Neural progenitor cell (in vitro differentiated cells): ENCODE measurements at places on chromosomes 2 and 18. TPM values are rescaled to one million over a fixed set of nuclear protein-coding genes. Genes with fewer than 3 reads are reported as not detected.

The UCN gene
- 0.56 and 1.2 TPM in 2 replicates for total RNA-seq

The SERPINB3 gene
- not detected in 2 replicates for total RNA-seq

The FHOD3 gene
- total RNA-seq, result 69.7 and 70.2 TPM in 2 replicates

The COX5B gene
- 148 and 181 TPM in 2 replicates for total RNA-seq

The RAB6C gene
- 0.07 TPM in 1 of 2 replicates, not detected in the other for total RNA-seq

GRCh38 chr2:157497638-157498314 lies 53.9 kb upstream of the CYTIP start:
- no peaks in the 10 kb centered on the region for H3K36me3 ChIP-seq
- no peaks in the 10 kb centered on the region for H3K4me1 ChIP-seq
- no peaks in the 10 kb centered on the region for H3K27me3 ChIP-seq
- DNase-seq, result peak; percentile 65
- no peak overlapping the region for H3K4me3 ChIP-seq
- no peak overlapping the region for H3K27ac ChIP-seq

DNA sequence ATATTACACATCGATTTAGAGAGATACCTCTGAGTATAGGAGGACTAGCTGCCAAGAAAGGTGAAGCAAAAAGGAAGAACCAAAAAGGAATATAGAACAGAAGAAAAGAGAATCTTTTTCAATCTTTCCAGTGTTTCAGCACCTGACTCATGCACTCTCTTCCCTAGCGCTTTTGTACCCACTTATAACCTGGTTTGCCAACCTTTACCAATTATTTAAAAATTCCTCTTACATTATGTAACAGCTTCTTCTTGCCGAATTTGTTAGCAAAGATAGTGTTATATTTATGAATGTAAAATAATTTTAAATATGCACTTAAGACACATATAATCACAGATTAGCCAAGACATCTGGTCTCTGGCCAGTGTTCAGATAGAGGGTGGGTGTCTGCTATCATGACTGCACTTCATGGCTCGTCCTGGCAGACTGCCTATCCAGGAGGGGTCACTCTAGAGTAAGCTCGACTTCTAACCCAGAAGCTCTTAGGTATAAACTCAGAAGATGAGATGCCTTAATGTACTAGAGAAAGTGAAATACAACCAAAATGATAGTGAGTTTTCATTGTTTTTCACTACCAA lies 122.9 kb downstream of the ATAD2B start:
- no peak overlapping the region for H3K27ac ChIP-seq
- no peaks in the 10 kb centered on the region for H3K4me1 ChIP-seq
- H3K4me3 ChIP-seq, result no peak overlapping the region
- DNase-seq, result peak; percentile 37
- H3K36me3 ChIP-seq, result peaks cover 5% of the 10 kb centered on the region

GRCh38 chr2:233124421-233125080 lies 64.4 kb downstream of the INPP5D start:
- no peaks in the 10 kb centered on the region for H3K27me3 ChIP-seq
- DNase-seq, result no peak
- H3K4me3 ChIP-seq, result no peak overlapping the region

DNA sequence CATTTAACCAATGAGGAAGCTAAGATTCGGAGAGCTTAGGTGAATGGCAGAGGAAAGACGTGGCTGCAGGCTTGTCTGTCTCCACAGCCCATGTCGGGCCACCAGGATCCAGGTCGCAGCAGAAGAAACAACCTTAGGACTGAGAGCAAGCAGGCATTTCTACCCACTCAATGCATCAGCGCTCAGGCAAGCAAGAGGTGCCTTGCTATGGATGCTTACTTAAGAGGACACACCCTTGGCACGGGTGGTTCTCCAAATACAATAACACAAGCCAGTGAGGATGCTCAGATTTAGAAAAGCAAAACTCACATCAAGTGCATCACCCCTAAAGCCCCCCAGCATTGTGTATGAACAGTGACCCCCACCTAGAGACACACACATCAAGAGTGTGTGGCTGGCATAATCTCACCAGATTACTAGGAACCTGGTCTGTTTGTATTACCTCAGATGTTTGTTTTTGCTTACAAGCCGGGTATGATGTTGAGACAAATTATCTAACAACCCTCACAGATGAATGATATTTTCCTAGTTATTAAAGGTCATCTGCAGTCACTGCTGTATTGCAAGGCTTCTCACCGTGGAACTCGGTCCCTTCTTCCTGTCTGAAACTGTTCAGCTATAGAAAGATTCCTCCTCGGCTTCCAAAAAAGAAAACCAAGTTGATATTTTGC lies 34.2 kb upstream of the NPAS2 start:
- no peaks in the 10 kb centered on the region for H3K27me3 ChIP-seq
- no peak overlapping the region for H3K27ac ChIP-seq
- DNase-seq, result no peak
- H3K36me3 ChIP-seq, result no peaks in the 10 kb centered on the region
- H3K4me3 ChIP-seq, result no peak overlapping the region

DNA sequence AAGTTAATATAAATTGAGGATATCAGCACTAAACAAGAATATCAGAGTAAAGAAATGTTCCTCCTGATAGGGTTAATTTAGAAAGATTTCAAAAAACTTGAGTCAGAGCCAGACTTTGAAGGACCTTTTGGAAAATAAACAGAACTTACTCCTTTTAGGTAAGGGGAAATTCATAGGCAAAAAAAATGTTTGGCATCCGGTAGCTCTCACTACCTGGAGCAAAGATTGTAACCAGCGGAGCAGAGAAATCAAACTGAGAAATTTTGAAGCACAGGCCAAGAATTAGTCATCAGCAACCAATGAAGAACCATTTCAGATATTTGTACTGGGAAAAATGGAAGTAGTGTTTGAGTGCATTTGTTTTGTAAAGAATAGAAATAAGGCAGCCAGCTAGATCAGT lies 113.0 kb downstream of the ICA1L start:
- no peak overlapping the region for H3K27ac ChIP-seq
- H3K4me3 ChIP-seq, result no peak overlapping the region
- peaks cover 9% of the 10 kb centered on the region for H3K36me3 ChIP-seq
- H3K27me3 ChIP-seq, result no peaks in the 10 kb centered on the region

DNA sequence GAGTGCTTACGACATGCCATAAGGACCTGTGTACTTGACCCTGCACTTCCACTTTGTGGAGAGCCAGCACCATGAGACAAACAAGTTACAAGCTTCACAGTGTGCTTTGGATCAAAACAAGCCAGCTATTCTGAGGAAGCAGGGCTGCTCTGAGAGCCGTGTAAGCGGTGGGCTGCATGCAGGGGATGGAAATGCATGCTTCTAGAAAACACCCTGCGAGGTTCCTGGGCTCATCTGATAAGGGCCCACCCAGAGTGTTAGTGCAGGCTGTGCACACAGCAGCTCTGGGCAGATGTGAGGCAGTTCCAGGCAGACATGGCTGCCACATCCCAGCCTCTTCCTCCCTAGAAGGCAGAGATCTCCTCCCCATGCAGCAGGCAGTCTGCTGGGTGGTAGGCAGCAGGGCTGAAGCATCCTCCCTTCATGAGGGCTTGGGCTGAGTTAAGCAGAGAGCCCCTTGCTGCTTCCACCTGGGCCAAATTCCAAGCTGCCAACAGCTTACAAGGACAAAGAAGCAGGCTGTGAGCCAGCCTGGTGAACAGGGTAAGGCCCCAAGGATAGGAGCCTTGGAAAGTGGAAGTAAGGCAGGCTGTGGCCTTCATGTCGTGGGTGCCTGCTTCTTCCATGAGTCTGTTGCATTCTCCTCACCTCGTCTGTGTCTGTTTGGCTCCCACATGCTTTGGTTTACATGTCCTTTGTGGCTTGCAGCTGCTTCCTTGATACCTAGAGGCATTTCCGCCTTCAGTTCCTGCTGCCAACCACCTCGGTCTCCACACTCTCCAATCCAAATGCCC lies 7.7 kb downstream of the PSD4 start:
- H3K36me3 ChIP-seq, result no peaks in the 10 kb centered on the region
- no peak overlapping the region for H3K27ac ChIP-seq
- H3K4me3 ChIP-seq, result no peak overlapping the region

DNA sequence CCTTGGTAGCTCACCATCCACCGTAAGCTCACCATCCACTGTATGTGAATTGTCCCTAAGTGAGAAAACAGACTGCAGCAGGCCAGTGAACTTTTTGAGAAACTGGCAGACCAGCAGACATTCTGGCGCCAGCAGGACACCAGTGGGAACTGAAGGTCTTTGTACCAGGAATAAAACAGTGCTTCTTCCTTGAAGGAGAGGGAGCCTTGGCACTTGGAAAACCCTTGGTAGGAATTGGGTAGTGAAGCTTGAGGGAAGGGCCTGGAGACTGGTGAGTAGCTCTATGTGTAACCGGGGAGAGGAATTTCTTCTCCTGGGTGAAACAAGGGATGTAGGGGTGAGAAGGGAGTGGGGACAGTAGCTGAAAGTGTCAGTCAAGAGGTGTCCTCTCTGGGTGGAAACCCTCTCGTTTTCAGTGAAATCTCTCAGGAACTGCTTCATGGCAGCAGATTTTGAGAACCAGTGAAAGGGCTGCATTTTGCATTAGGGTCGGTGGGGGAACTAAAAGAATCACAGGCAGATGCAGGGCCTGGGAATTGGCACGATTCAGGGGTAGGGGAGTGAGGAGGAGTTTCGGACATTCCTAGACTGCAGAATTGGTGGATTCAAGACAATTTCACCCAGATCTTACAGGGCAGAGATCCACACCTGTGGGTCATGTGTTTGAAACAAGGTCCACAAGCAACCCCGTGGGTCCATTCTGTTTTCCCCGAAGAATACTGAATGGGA lies 131.5 kb upstream of the DLX2 start:
- no peak overlapping the region for H3K27ac ChIP-seq
- H3K27me3 ChIP-seq, result peaks cover 48% of the 10 kb centered on the region
- no peak for DNase-seq
- peak overlapping the region; percentile 57 for H3K4me3 ChIP-seq
- no peaks in the 10 kb centered on the region for H3K36me3 ChIP-seq
- peaks cover 23% of the 10 kb centered on the region for H3K4me1 ChIP-seq

DNA sequence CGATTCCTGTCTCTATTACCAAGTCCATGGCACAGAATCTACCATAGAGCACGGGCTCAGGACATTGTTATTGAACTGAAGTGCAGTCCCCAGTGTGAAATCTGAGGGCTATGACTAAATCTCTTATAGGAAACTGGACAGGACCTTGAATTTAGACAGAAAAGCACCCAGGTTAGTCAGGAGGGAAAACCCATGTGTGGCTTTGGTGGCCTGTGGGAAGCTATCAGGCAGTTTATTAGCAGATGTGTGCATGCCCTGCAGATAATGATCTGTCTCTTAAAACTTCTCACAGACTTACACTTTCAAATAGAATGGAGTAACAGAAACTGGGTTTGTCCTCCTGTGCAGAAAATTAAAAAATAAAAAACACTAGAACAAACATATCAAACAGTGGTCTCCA lies 610.0 kb upstream of the RAB6C start:
- no peaks in the 10 kb centered on the region for H3K27me3 ChIP-seq
- H3K27ac ChIP-seq, result no peak overlapping the region
- DNase-seq, result no peak
- no peak overlapping the region for H3K4me3 ChIP-seq
- H3K36me3 ChIP-seq, result no peaks in the 10 kb centered on the region

GRCh38 chr2:120310136-120310535 lies 35.8 kb upstream of the INHBB start:
- DNase-seq, result no peak
- H3K4me1 ChIP-seq, result peaks cover 4% of the 10 kb centered on the region
- no peak overlapping the region for H3K4me3 ChIP-seq
- H3K27ac ChIP-seq, result no peak overlapping the region
- no peaks in the 10 kb centered on the region for H3K36me3 ChIP-seq

GRCh38 chr2:110770959-110771431 lies 38.6 kb downstream of the ACOXL start:
- no peak for DNase-seq
- H3K27ac ChIP-seq, result no peak overlapping the region
- no peaks in the 10 kb centered on the region for H3K36me3 ChIP-seq
- H3K27me3 ChIP-seq, result peaks cover 31% of the 10 kb centered on the region
- H3K4me3 ChIP-seq, result no peak overlapping the region

- no peaks in the 10 kb centered on the region for H3K27me3 ChIP-seq
- DNase-seq, result no peak
- H3K27ac ChIP-seq, result no peak overlapping the region
- no peaks in the 10 kb centered on the region for H3K36me3 ChIP-seq
Measured at GRCh38 chr2:41000906-41001305, 549.0 kb upstream of the SLC8A1 start.

DNA sequence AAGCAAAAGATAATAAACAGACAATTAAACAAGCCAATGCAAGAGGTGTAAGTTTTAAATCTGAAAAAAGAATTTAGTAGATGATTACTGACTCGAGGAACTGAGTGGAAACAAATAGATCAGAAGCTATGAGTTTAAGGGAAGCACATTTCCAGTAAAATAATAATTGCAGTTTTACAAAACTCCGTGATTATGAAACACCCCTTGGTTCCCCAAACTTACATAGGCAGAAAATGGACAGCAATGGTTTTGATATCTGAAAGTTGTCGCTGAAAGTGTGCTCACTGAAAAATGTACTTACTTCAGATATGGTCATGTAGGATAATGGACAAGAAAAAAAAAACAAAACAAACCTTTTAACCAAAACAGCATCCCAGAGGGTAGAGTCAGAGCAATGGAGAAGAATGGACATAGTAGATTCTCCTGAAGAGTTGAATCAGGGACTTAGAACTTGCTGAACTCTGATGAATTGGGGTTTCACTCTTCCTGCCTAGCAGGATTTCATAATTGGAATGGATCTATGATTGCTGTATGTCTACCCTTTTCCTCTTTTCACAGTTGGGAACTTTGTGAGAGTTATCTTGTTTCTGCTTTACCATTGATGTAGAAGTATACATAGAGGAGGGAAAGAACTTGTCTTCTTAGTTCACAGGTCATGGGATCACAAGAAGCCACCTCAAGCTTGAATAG lies 305.6 kb upstream of the ZEB2 start:
- no peaks in the 10 kb centered on the region for H3K4me1 ChIP-seq
- H3K36me3 ChIP-seq, result no peaks in the 10 kb centered on the region
- no peak for DNase-seq
- H3K4me3 ChIP-seq, result no peak overlapping the region
- H3K27ac ChIP-seq, result no peak overlapping the region
- H3K27me3 ChIP-seq, result no peaks in the 10 kb centered on the region

- no peaks in the 10 kb centered on the region for H3K27me3 ChIP-seq
- no peak for DNase-seq
- H3K4me1 ChIP-seq, result no peaks in the 10 kb centered on the region
Measured at GRCh38 chr2:198273660-198274059, 469.3 kb downstream of the PLCL1 start.

DNA sequence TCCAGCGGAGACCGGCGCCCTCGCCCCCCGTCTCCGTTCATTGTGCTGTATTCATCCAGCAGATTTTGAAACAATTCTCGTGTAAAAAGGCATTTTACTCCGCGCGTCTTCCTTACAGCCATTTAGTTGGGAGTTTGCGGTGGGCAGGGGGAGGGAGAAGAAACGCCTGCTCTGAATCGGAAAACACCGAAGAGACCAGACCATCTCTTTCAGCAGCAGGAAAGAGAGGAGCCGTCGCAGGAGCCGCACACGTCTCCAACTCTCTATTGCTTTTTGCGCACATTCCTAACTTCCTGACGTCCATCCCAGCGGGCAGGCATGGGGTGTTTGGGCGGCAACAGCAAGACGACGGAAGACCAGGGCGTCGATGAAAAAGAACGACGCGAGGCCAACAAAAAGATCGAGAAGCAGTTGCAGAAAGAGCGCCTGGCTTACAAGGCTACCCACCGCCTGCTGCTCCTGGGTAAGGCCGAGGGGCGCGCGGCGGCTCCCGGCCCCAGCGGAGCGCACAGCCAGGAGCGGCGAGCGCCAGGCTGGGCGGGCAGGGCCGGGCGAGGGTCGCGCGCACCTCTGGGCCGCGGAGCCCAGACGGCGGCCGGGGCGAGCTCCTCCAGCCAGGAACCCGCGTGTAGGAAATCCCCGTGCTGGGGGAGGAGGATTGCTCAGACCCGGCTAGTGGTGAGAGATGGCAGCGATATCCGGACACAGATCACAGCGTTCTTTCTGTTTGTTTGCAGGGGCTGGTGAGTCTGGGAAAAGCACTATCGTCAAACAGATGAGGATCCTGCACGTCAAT lies 63.2 kb downstream of the GNAL start:
- H3K36me3 ChIP-seq, result no peaks in the 10 kb centered on the region
- DNase-seq, result peak; percentile 75
- H3K27me3 ChIP-seq, result peaks cover 48% of the 10 kb centered on the region
- peak overlapping the region; percentile 40 for H3K4me3 ChIP-seq
